ENCODE measurements at places on chromosomes 12 and 14. TPM values are rescaled to one million over a fixed set of nuclear protein-coding genes. Genes with fewer than 3 reads are reported as not detected.

MRPL42 gene
- 59.6 TPM for total RNA-seq

ARHGEF40 gene
- 20.2 TPM for total RNA-seq

DNA sequence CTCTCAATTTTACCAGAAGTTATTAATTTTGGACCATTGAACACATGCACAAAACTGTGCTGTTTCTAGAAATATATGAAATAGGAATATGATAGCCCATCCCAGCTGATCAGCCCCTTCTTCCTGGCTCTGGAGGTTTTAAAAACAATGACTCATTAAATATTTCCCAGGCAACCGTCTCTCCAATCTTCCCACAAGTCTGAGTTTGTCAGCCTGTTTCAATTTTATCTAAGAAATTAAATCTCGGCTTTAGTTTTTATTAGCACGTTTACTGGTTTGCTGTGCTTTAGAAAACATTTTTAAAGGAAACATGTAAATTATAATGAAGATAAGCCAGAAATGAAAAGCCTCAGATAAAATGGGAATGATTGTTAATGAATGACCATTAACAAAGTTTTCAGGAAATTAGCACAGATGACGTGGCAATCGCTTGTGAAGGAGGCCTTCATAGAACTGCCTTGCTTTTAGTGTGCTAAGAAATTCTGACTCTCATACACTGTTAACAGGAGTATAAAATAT is 89.3 kb upstream of the RAP1B start:
- no peak for DNase-seq

DNA sequence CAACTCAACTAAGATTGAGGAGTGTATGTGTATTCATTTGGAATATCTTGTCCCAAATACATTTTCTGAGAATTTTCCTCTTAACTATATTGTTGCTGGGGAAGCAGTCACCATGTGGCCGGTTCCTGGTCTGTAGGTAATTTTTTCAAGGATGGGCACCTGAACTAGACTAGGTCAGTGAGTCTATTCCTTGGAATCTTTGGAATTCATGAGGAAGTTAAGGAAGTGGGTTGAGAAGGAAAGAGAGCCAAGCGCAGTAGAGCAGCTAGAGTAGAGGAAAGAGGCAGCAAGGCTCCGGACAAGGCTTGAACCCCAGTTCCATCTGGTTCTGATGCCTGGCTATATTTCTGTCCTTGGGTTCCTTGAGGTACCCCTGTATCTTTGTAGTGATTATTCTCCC is 183.7 kb downstream of the DACT1 start:
- no peak for DNase-seq

GPR33 gene
- not detected for total RNA-seq

SLC11A2 gene
- total RNA-seq: 22.9 TPM

RILPL2 gene
- 1.7 TPM for total RNA-seq

DNA sequence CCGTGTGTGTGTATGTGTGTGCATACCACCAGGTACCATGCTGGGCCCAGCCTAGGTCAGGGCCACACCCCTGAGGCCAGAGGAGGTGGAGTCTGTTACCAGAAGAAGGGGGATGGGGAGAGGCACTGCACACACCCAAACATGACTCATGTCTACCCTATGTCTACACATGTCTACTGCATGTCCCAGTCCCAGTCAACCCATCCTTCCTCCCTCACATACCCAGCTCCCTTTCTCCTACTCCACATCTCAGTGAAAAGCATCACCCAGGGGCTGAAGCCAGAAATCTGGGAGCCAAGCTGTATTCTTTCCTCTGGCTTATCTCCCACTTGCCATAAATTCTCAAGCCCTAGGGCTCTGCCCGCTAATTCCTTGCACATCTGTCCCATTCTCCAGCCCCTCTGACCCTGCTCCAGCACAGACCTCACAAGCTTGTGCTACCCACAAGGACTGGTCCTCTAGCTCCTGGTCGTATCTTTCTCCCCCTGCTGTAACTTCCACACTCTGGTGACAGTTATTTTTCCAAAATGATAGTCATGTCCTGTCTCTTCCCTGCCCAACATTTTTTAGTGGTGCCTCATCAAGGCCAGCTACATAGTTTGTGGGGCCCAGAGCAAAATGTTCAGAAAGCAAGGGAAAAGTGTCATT is 18.0 kb upstream of the APPL2 start:
- DNase-seq: no peak
